Chondrocyte (in vitro differentiated cells): ENCODE measurements at places on chromosomes 2 and 18.

GRCh38 chr2:9763356-9764152 lies 79.7 kb upstream of the TAF1B start:
- DNase-seq, result no peak

DNA sequence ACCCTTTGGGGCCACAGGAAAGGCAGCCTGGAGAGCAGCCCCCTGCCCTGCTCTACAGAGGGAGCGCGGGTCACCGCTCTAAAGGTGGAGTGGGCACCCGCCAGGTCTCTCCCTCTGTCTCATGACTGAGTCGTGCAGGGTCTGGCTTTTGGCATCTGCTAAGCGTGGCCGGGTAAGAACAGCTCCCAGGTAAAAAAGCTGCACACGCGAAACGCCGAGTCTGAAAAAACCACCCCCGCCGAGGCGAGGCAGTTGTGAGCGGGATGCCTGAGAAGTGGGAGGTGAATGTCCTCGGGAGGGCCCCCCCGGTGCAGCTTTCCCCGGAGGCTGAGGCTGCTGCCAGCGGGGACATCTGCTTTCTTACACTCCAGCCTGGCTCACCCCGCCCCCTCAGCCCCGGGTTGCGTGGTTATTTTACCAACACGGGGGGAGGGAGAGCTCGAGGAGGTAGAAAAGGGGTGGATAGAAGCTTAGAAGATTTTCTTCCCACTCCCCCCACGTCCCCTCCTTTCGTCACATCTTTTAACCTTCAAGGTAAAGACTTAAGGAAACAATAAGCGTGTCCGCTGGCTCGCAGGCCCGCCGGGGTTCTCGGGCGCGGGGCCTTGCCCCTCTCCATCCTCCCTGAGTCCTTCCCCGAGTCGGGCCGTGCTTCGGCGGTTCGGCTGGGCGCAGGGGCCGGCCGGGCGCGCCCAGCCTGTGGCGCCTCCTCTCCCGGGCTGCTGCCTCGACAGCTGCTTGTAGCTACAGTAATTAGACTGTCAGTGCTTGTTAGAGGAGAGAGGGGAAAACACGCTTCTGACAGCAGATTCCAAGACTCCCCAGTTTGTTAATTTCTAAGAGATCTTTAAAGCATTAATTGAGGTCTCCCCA lies 70.6 kb upstream of the PSMD14 start:
- DNase-seq, result no peak

GRCh38 chr2:162258686-162259085 lies 15.4 kb upstream of the FAP start:
- no peak for DNase-seq

- no peak for DNase-seq
Observed at GRCh38 chr2:33909945-33910695, 311.0 kb upstream of the FAM98A start.
